ENCODE measurements at places on chromosomes 2 and 18.

- DNase-seq, result no peak
These were observed 50.0 kb downstream of the SFXN5 start for GRCh38 chr2:73021371-73022010.

- no peak for DNase-seq
These were observed 12.0 kb upstream of the GALM start for GRCh38 chr2:38653715-38654527.

DNA sequence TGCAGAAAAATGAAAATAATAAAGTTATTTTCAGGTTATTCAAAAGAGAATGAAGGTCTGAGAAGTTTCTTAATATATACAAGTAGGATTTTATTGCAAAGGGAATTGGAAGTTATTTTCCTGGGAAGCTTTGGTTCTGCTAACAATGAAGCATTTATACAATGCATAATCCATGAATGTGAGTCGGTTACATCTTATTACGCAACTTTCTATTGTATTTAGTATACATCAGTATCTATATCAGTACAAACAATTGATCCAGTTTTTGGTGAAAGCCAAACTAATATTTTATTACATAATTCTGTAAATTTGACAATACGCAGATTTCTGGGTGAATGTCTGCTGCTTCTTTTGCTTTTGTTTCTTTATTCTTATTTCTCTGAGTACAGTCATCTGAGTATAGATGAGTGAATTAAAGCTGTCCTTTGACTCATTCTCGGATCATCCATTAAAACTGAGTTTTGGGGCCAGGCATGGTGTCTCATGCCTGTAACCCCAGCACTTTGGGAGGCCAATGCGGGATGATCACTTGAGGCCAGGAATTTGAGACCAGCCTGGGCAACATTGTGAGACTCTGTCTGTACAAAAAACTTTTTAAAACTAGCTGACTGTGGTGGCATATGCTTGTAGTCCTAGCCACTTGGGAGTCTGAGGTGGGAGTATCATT lies 108.5 kb downstream of the SOCS6 start:
- no peak for DNase-seq

DNA sequence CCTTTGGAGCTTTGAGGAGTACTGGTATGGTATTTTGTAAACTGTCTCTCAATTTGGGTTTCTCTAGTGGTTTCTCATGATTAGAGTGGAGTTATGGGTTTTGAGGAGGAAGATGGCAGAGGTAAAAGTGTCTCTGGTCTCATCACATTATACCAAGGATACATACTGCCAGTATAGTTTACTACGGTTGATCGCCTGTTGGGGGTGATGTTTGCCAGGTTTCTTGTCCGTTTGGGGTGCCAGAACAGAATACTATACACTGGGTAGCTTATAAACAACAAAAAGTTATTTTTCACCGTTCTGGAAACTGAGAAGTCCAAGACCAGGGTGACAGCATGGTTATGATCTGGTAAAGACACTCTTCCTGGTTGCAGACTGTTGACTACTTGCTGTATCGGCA lies 293.7 kb downstream of the NYAP2 start:
- DNase-seq, result no peak

GRCh38 chr2:84938194-84938879 lies 32.6 kb upstream of the KCMF1 start:
- DNase-seq, result no peak

DNA sequence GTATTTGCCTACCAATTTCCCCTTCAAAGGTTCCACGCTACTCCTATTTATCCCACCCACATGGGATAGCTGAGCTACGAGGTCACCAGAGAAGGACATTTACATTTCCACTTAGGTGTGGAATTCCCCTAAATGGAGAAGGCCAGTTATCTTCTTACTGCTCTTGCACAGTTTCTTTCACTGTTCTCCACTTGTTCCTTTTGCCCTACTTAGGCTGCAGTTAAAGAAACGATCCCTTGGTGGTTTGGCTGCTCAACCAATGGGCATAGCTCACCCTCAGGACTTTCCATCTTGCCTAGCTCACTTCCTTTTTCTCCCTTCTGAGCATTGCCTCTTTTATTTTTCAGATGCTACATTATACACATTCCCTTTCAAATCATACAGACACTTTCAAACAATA lies 11.2 kb upstream of the NABP1 start:
- DNase-seq, result no peak

DNA sequence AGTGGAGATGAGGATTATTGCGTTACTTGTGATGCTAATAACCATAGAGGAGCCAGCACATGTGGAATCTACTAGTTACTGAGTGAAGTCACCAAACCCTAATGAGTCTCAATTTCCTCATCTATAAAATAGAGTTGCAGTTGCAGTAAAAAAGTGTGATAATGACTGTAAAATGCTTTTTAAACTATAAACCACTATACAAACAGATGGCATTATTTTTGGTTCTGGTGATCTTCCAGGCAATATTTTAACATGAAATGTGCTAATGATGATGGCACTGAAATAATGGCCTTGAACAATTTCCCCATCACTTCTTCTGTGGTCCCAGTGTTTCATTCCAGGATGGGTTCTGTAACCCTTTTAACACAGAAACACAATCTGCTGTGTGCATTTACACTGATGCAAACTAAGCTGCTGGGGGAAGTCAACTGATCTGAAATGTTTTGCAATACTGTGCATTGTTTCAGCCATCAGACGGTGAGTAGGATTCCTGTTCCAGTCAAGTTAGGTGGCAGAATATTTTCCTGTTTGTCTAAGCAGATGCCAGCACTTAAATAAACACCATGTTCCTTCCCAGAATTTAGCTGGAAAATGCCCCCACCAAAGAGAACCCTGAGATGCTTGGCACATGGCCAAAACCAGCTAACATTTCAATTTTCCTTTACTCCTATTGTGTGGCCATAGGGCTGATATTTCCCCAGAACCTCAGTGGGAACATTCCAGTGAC lies 52.6 kb downstream of the TACR1 start:
- DNase-seq, result peak; percentile 48

DNA sequence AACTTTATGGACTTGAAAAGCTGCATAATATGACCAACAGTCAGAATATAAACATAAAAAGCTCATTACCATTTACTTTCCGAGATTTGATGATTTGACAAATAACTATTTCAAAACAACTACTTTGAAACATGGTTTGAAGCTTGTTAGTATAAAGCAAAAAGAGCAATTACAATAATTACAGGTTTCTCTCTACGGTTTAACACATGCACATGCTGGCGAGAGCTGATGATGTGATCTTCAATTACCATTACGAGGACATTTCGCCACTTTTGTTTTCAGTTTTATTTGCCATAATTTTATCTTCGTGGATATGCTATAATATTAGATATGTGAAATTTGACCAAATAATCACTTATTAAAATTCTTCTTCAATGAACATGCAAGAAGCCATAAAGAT lies 270.1 kb downstream of the TCF4 start:
- no peak for DNase-seq

GRCh38 chr2:190105554-190105953 lies 43.0 kb upstream of the MSTN start:
- no peak for DNase-seq

- no peak for DNase-seq
These were observed 50.5 kb downstream of the OSBPL6 start for GRCh38 chr2:178244777-178245176.

DNA sequence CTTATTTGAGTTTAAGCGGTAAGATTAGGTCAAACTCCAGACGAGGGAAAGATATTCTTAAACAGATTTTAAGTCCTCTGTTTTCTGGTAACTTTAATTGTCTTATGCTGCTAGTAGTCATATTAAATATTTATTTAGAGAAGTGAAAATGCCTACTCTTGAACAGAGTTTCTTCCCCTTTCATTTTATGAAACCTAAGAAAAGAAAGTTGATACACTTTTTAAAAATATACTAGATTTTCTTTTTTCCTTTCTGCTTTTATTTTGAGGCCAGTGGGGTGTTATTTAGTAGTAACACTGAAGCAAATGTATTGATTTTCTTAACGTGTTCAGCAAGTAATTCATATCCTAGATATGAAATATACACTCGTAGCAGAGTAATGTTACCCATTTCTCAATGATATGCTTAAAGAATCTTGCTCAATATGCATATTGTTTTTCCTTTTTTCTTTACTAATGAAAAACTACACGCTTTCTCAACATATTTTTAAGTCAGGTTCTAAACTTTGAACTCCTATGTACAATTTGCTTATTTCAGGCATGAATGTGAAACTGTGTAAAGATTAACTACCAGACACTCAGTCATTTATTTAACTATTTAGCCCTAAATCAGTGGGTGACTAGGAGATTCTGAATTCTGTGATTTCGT lies 691 bp downstream of the KYNU start:
- DNase-seq, result no peak

GRCh38 chr2:105455488-105456003 lies 56.7 kb upstream of the FHL2 start:
- peak; percentile 90 for DNase-seq

GRCh38 chr2:443216-443615 lies 155.3 kb upstream of the ALKAL2 start:
- DNase-seq, result no peak

GRCh38 chr2:29024882-29025430 lies 43.9 kb downstream of the TOGARAM2 start:
- no peak for DNase-seq

DNA sequence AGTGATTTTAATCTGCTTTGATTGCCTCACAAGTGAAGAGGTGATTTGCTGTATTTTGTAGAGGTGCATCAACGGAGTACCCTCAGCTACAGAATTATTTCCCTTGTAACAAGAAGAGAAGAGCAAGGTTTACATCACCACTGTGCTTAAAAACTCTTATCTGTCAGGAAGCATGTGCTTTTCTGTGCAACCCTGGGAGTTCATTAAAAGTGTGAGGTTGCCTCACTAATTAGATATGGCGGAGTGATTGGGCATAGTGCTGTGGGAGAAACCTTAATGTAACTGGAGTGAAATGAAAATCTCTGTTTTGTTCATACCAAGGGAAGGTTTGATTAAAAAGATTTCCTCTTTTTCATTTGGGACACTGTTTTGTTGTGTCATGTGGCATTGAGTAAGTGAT lies 544.7 kb downstream of the PARD3B start:
- no peak for DNase-seq

- no peak for DNase-seq
These were observed 179.4 kb downstream of the INHBB start for GRCh38 chr2:120525056-120526046.

GRCh38 chr2:29053670-29054400 lies 20.5 kb downstream of the PCARE start:
- DNase-seq, result peak; percentile 56

- no peak for DNase-seq
These were observed 43.7 kb upstream of the SEMA4C start for GRCh38 chr2:96913398-96914202.

- no peak for DNase-seq
These were observed 10.0 kb upstream of the STPG4 start for GRCh38 chr2:47165001-47165555.

GRCh38 chr2:118014492-118014824 lies 588 bp upstream of the CCDC93 start:
- DNase-seq, result no peak

DNA sequence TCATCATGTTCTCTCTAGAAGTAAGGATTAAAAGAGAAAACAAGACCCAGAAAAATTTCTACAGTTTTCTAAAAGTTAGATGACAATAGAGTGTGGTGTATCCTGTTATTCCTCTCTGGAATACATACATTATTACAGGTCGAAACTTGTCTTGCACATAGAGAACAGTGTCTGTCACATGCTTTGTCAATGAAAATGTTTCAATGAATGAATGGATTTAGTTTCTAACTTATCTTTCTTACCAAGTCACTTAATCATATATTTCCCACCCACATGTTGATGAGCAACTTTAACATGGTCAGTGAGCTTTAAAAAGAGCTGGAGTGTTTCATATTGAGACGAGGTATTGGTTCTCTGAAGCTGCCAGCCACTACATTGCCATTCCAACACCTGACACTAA lies 4.3 kb downstream of the DSG4 start:
- no peak for DNase-seq
